Stimulated activated CD4-positive, alpha-beta T cell treated with anti-CD3 and anti-CD28 coated beads, Interleukin-15, amount 100 ng/mL, for 1 hour (primary cell): ENCODE measurements at places on chromosomes 3 and 15.

- no peak for DNase-seq
Measured at GRCh38 chr3:179921500-179921899, 115.2 kb downstream of the PEX5L start.

GRCh38 chr3:60801307-60801706, 449.9 kb downstream of the FHIT start:
- no peak for DNase-seq

DNA sequence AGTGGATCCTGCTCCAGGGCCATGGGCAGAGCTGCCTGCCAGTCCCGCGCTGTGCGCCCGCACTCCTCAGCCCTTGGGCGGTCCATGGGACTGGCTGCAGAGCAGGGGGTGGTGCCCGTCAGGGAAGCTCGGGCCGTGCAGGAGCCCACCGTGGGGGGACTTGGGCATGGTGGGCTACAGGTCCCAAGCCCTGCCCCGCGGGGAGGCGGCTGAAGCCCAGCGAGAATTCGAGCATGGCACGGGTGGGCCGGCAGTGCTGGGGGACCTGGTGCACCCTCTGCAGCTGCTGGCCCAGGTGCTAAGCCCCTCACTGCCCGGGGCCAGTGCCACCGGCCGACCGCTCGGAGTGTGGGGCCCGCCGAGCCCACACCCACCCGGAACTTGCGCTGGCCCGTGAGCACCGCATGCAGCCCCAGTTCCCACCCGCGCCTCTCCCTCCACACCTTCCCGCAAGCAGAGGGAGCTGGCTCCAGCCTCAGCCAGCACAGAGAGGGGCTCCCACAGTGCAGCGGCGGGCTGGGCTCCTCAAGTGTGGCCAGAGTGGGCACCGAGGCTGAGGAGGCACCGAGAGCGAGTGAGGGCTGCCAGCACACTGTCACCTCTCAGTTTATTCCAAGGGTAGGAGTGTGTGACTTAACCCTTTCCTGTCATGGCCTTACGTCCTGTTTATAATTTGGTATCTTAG, 129.3 kb downstream of the TMEM108 start:
- DNase-seq, result no peak

DNA sequence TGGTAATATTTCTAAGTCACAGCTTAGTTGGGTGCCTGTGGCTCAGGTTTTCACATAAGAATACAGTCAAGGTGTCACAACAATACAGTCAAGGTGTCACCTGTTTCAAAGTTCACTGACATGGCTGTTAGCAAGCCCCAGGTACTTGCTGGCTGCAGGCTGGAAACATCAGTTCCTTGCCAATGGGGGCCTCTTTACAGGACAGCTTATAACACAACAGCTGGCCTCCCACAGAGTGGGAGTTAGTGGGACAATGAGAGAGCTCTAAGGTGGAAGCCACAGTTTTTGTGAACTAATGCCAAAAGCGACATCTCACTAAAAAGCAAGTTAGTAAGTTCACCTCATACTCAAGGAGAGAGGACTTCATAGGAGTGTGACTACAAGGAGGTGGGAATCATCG, 45.4 kb downstream of the GPR156 start:
- no peak for DNase-seq

DNA sequence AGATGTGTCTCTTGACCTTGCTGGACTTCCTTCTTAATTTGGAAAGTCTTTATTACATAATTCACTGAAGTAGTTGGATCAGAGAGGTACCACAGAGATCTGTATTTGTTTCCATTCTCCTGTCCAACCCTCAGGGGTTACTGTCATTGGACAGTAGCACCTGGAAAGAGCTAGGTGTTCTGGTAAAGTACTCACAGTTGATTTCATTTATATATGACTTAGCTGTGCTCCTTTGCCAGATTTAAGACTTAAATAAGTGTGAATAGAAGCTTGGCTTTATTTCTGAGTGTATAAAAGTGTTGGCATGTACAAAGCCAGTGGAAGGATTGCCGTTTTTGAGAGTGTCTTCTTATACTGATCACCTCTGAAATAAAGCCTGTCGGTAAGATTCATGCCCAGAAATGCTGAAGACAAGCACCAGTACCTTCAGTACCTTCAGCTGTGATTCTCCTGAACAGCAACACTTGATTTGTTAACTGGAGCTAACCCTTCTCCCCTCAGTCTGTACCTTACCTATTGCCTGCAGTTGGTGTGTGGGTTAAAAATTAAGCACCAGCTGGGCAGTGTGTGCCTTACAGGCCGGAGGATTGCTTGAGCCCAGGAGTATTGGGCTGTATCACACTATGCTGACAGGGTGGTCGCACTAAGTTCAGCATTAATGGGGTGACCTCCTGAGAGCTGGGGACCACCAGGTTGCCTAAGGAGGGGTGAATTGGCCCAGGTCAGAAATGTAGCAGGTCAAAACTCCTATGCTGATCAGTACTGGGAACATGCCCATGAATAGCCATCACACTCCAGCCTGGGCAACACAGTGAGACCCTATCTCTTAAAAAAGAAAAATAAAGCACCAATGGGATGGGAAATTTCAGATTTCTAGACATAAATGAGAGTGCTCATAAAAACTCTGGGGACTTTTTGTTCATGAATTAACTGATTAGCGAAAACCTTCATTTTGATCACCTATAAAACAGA, 197.7 kb downstream of the FNDC3B start:
- DNase-seq, result no peak

DNA sequence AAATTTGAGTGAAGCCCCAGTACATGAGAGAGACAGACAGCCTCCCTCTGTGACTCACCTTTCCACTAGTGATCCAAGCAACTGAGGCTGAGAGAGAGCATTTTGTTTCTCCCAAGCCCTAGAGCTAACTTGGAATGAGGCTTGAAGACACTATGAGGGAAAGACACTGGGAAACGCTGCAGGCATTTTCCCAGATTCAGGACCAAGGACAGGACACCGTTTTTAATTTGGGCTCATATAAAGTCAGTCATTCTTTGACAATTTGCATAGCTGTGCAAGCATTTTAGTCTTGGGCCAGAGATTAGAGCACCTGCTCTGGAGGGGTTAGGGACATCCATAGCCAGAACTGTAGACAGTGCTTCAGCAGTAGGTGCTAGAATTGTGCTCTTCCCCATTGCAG, 249.0 kb downstream of the AGBL1 start:
- no peak for DNase-seq
